ENCODE measurements at places on chromosomes 1 and 21.

DNA sequence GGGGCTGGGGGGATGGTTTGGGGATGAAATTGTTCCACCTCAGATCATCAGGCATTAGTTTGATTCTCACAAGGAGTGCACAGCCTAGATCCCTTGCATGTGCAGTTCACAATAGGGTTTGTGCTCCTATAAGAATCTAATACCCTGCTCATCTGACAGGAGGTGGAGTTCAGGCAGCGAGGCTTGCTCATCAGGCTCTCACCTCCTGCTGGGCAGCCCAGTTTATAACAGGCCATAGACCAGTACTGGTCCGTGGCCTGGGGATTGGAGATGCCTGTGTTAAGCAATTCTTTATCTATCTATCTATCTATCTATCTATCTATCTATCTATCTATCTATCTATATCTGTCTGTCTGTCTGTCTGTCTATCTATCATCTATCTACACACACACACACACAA, 525.3 kb upstream of the DAB1 start:
- DNase-seq: no peak

DNA sequence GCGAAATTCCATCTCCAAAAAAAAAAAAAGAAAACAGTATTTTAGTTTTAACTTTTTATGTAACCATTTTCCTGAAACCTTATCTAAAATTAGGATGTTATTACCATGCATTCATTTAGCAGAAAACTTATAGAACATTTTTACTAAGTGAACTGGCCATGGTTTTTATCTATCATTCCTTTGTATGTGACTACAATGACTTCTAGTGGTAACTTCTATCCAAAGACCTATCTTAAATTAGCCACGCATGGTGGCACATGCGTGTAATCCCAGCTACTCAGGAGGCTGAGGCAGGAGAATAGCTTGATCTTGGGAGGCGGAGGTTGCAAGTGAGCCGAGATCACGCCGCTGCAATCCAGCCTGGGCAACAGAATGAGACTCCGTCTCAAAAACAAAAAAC, 11.4 kb downstream of the GGPS1 start:
- DNase-seq: no peak

DNA sequence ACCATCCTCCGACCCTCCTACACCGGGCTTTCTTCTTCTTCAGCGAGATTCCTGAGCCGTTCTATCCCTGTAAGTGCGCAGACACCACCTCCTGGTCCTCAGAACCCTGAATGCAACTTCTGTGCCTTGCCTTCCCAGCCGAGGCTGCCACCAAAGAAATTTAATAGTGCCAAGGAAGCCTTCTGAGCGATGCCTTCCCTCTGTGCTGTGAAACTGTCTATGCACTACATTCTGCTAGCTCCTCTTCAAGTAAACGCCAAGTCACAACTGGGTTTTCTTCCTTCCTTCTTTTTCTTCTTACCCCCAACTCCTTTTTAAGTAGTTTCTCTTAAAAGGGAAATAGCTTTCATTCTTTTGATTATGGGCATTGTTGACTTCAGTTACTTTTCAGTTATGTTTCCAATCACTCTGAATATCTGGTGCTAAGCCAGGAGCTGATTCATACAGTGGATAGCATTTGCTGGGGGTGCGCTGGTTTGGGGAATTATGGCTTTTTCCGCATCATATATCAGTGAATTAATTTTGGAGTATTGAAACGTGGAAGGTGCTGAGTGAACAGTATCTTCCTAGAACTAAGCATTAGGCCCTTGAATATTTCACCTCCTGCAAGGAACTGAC, 38.6 kb upstream of the GPR88 start:
- DNase-seq: no peak

DNA sequence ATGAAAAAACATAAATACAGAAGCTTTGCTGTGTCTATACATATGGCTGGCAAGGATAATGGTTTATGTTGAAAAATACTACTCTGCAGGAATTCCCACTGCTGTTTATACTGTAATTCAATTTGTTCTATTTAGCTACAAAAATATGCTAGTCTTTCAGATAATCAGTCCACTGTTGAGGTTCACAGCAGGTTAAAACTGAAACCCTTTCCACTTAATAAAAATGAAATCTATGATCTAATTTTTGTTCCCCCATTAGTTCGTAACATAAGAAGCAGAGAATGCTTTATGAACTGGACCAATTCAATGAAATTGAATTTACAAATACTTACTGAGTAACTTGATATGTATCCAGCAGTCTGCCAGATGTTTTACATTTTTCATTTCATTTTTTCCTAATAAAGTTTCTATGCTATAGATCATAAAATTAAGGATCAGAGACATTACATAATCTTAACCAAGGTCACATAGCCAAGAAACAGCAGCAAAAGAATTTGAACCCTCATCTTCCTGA, 360.1 kb upstream of the BEND5 start:
- DNase-seq: no peak

- no peak for DNase-seq
These were observed 14.6 kb upstream of the CAMSAP2 start for GRCh38 chr1:200724064-200724463.

- DNase-seq: no peak
These were observed 163.8 kb upstream of the ESRRG start for GRCh38 chr1:216887032-216887431.

GRCh38 chr1:108503062-108503733, 53.1 kb downstream of the NBPF6 start:
- DNase-seq: no peak

DNA sequence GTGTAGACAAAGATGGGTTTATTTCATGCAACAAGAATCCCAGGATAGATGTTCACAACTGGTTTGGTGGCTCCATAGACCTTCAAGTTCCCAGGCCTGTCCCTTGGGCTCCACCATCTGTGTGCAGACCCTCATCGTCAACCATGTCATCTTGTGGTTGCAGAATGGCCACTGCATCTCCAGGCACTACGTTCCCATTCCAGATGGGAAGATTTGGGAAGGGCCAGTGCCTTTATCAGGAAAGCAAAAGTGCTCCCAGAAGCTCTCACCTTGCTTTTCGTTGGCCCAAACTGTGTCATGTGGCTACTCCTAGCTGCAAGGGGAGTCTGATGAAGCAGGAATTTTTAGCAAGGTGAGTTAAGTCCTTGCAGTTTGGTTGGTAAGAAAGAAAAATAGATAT, 12.8 kb downstream of the TMCC2 start:
- DNase-seq: no peak

GRCh38 chr1:32892368-32893197, 6.3 kb downstream of the HPCA start:
- peak; percentile 12 for DNase-seq

GRCh38 chr1:161727256-161727924, 6.0 kb downstream of the FCRLB start:
- DNase-seq: peak; percentile 13

DNA sequence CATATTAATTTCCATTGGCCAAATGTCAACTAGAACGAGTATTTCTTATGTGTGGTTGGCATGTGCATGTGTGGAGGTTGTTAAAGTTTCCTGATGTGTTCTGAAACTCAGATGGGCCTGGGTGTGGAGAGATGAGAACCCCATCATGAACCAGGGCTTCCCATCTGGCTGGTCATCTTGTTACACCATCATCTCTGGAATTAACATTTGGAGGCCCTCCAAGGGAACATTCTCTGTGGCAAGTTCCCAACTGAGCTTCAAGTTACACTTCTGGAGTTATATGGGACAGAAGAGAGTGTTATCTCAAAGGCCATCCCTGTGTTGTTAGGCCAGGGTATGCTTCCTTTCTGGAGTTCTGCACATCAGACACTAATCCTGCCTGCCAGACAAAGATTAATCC, 183.6 kb downstream of the TTLL7 start:
- no peak for DNase-seq

- no peak for DNase-seq
These were observed 63.0 kb upstream of the PRDX6 start for GRCh38 chr1:173414136-173414535.

DNA sequence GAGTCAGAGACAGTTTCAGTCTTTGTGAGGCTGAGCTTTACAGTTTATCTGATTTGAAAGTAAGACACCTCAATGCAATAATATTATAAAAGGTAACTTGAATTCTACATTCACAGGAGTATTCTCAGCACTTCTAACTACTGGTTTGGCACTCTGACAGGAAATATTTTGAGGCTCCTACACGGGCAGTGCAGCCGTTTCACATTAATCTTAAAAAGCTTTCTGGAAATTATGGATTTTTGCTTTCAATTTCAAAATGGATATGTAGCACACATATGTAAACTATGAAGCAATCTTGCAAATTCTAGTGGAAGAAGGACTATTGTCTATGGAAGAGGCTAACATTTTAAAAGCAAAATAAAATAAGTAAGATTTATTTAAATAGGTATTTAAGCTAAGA, 262.9 kb upstream of the SNX7 start:
- DNase-seq: no peak

DNA sequence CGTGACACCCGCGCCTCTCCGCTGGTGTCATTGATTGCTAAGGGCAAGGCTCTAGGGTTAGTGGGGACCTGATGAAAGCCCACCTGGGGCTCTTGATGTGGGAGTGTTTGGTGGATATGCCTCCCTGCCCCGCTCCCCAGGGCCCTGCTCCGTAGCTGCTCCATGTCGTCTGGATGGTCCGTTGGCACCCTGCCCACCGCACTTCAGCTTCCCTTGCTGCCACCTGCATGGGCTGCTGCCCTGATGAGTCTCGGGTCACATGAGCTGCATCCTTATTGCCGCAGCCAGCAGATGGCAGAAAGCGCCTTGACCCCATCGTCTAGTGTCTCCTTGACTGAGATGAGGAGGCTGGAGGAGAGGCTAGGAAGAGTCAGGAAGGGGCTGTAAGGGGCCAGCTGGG, 439.4 kb downstream of the CAMTA1 start:
- no peak for DNase-seq

GRCh38 chr1:221612047-221612777, 129.7 kb downstream of the DUSP10 start:
- no peak for DNase-seq

- DNase-seq: no peak
These were observed at the start of gene RXRG for GRCh38 chr1:165444897-165445370. RXRG (minus strand) TSS chr1:165445126; CDS start chr1:165444893, 233 bp downstream.

DNA sequence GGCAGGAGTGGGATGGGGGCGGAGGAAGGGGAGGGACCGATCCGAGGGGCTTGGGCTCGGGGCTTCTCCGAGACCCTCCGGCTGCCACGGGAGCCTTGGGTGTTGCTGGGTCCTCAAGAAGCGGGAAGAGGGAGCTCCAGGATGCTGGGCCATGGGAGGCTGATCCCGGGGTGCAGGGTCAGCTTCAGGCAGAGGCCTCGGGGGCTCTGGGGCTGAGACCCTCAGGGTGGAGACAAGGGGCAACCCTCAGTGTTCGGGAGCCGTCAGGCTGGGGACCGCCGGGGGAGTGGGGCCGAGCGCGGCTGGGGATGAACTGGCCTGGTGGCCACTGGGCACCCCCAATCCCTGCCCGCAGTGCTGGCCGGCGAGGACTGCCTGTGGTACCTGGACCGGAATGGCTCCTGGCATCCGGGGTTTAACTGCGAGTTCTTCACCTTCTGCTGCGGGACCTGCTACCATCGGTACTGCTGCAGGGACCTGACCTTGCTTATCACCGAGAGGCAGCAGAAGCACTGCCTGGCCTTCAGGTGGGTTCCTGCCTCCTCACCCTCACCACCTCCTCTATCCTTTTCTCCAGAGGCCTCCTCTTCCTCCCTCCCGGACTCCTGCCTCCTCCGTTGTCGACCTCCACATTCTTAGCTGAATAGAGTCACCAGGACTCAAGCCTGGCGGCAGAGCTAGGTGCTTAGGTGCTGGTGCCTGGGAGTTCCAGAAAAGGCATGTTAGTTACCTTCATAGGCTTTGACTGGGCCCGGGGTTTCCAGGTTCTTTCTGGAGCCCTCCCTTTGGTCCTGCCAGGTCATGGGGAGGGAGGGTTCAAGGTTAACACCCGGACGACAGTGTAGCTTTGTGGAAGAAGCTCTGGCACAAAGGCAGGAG, 631 bp downstream of the SHISA4 start:
- no peak for DNase-seq

- DNase-seq: no peak
These were observed 76.2 kb upstream of the TLR5 start for GRCh38 chr1:223219318-223219635.

DNA sequence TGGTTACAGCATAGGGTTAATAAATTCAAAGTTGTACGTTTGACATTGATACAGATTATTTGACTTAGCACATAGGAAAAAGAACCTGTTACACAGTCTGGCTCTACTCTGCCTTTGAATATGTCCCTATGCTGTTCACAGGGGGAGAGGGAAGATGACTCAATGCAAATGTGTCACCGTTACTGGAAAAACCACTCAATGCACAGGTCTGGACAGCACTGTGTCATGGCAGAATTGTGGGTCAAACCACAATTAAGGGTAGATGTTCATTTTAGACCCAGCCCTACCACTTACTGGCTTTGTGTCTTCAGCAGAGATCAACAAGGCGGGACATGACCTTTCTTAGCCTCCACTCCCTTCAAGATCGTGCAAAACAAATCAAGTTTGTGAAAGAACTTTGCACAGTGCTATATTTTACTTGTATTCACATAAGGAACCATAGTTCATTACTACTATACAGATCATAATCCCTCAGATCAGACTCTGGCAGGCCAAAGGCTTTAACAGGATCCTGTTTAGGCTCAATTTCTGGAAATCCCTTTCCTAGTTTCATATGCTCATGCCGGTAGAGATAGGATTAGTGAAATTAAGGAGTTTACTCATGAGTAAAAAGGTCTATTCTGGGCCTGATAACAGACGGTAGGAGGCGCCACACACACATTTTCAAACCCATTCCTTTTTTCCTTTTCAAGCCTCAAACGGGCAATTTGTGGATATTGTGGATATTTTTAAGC, 22.1 kb downstream of the EIF2D start:
- no peak for DNase-seq

DNA sequence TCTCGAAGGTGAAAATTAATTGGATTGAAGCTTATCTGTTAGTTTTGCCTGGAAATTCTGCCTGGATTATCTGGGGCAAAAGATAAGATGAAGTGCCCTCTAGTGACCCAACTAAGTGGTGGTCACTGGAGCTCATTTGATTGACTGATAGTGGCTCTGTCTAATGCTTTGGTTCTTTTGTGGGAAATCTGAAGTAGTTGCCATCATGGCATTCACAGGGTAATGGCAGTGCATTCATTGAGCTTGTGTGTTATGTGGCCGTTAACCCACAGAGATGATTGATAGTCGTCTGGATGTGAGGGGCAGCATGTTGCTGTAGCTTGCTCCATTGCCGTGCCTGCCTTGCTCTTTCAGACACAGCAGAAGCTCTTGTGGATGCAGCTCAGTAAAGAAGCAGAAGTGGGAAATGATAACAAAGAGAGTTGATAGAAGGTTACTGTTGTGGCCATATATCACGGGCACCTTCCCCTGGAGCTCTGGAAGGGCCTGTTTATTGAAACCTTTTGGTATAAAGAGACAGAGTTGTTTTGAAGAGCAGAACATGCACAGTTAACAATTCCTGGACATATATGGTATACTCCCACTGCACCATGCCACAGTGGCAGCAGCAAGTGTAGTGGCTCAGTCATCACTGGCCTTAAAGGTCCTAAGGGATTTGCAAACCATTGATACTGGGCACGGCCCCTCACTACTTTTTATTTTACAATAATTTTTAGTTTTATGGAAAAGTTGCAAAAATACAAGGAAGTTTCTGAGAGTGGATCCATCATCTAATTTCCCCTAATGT, 42.0 kb downstream of the CXADR start:
- DNase-seq: no peak
